ENCODE measurements at places on chromosomes 5 and 9.

- DNase-seq = no peak
These were observed 189.8 kb upstream of the TRIM32 start for GRCh38 chr9:116497095-116497890.

DNA sequence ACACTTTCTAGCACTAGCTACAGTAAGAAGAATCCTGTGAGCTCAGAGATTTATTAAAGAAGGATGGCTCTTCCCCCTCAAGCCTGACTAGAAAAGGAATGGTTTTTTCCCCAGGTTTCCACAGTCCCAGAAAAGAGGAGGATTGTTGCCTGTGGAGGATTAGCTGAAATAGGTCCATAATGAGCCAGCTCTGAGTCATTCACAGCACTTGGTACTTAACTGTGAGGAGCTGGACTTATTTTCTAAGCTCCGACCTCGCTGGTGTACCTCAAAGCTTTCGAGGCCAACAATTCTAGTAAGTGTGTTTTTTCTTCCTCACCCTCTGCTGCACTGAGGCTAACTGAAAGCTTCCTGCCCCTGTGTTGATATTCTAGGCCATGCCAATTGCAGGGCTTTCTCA lies 222.5 kb upstream of the IL12B start:
- DNase-seq = no peak

GRCh38 chr9:122814545-122814944 lies 13.8 kb downstream of the PDCL start:
- DNase-seq = no peak

DNA sequence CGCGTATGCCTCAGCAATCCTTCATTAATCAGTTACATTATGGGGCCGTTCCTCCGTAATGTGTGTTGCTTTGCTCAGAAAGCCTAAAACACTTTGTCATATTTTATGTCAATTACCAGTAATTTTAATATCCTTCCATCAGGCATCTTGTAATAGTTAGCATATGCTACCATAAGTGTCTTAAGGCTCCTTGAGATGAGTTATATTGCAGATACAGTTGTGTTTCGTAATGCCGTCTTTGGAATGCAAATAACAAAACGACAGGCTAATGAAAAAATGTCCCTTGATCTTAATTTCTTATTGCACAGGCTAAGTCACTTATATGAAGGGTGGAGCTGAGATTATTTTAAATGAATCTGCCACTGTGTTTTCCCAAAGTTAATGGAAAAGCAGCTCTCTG lies 50.5 kb downstream of the TBCA start:
- DNase-seq = no peak

DNA sequence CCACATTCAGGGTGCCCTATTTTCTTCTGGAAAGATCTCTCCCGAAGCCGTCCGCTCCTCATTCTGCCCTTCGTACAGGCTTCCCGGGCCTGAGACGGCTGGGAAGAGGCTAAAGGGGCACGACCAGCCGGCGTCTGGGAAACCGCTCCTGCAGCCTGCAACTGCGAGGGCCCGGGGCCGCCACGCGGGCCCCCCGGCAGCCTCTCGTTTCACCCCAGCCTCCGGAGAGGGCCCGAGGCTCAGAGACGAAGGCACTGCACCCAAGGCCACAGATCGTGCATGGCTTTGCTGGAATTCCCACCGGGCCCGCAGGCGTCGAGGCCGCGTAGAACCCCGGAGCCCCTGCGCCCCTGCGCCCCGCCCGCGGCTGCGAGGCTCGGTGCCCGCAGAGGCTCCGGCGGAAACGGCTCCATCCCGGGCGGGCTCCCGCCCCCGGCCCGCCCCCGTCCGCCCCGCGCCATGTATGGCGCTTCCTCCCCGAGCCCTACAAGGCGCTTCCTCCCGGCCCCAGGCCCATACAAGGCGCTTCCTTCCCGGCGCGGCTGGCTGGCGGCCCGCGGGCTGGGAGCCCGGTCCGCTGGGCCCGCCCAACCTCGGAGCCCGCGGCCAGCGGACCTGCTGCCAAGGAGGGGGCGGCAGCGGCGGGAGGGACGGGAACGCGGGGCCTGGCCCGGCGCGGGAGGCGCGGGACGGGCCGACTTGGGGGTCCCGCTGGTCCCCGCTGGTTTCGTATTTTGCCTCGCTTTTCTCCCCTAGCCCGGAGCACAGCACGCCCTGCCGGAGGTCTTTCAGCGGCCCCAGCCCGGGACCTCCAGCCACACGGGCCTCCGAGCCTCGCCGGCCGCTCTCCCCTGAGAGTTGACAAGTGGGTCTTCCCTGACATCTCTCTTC lies 26.6 kb downstream of the EGR1 start:
- peak; percentile 69 for DNase-seq

DNA sequence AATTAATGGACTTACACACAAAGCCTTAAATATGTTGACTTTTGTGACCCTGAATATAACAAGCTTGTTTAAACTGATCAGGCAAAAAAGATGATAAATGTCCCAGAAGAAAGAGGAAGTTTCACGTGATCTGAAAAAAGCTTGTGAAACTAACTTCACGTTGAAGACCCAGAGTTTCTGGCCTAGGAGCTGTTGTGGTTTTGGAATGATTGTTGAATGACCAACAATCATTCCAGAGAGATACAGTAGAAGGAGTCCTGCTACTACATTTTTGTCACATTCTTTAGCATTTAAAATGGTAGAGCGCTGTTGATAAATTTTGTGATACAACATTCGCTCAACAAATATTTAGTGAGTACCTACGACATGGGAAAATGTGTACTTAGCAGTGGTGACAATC lies 143.1 kb upstream of the FBN2 start:
- no peak for DNase-seq

- DNase-seq = peak; percentile 32
These were observed at the start of gene DNM1 for GRCh38 chr9:128203024-128203706. Gene DNM1 (plus strand): TSS chr9:128203379. CDS start chr9:128203471, 92 bp downstream.

- no peak for DNase-seq
These were observed 621 bp downstream of the AK6 start for GRCh38 chr5:69368458-69369339.

- DNase-seq = no peak
These were observed 162.7 kb downstream of the ZNF608 start for GRCh38 chr5:124583469-124584350.

DNA sequence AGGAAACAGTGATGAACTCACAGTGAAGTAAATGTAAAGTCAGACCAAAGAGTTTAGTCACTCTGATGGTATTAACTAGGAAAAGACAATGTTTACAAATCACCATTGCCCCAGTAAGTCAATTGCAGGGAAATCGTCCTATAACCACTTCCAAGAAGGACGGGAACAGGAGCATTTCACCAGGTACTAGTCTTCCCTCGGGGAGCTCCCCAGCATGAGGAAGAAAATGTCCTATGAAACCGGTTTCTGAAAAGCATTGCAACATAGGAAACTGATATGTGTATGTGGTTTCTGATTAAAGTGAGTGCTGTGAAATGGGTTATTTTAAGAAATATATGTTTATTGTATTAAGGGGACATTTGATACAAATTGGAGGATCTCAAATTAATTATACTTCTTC lies 626.7 kb upstream of the ADAMTS16 start:
- no peak for DNase-seq

- no peak for DNase-seq
These were observed 534.5 kb downstream of the BNC2 start for GRCh38 chr9:16335788-16336580.

GRCh38 chr9:36049408-36049807 lies 12.7 kb downstream of the RECK start:
- no peak for DNase-seq

- no peak for DNase-seq
These were observed 180.9 kb downstream of the MED10 start for GRCh38 chr5:6197427-6197826.

- no peak for DNase-seq
These were observed 8.8 kb upstream of the N4BP3 start for GRCh38 chr5:178104492-178104891.

- no peak for DNase-seq
These were observed 68.9 kb downstream of the FAT2 start for GRCh38 chr5:151522226-151522625.

DNA sequence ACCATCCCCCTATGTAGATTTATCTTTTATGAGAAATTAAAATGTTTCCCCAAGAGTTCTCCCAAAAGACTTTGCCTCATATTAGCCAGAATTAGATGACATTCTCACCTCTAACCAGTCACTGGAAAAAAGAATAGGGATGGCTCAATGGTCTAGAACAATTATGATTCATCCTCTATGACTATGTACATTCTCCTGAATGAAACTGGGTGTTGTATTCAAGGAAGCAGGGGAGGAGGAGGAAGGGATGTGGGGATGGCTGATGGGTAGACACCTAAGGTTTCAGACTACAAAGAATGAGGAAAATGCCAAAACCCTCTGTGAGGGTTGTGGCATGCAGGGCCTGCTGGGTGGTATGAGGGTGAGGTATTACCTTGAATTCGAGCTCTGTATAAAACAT lies 49.5 kb upstream of the BRINP1 start:
- no peak for DNase-seq

DNA sequence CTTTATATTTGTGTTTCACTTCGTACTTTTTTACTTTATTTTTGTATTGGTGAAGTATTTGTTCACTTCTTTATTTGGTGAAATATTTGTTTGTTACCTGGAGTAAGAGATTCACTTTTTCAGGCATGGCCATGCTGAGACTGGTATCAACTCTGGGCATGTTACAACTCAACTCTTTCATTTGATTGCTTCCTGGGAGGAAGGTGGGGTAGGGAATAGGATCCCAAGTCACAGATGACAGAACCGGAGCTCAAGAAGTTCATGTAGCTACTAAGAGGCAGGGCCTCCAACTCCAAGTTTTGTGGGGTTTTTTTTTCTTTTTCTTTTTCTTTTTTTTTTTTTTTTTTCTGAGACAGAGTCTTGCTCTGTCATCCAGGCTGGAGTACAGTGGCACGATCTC lies 6.1 kb upstream of the ADGRD2 start:
- DNase-seq = no peak

- no peak for DNase-seq
These were observed 165.2 kb downstream of the SLC25A46 start for GRCh38 chr5:110903966-110904365.

DNA sequence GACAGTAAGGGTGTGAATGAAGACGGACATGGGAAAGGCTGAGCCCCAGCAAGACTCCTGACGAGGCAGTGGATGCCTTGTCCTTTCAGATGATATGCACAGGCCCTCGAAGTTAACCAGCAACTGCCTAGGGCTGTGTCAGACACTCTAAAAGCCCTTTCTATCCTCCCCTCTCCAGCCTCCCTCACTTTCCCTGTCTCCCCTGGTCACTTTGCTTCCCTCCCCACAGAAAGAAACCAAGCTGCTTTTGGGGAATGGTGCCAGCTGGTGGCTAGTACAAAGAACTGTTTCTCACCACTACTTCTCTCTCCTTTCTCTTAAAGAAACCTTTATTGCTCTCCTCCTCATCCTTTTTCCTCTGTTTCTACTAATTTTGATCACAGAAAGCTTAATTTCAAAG lies 21.4 kb downstream of the LHFPL2 start:
- DNase-seq = no peak

GRCh38 chr9:112754578-112754977 lies 4.0 kb downstream of the SNX30 start:
- no peak for DNase-seq

DNA sequence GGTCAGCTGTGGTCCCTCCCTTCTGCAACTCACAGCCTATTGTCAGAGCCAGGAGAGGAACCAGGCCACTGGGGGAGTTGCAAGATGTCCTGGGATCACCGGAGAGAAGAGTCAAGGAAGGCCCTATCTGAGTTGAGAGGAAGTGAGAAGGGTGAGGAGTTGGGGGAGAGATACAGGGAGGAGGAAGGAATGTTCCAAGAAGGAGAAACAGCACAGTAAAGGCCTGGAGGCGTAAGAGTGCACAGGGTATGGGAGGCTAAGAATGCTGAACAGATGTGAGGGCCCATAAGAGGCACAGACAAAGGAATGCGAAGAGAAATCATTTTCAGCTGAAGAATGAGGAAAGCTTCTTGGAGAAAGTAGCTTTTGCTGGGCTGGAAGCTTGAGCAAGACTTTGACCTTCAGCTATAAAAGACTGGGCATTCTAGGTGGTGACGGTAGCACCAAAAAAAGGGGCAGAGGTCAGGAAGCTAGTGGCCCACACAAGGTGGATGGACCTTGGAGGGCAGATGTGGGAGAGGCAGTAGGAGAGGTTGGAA lies 21.6 kb upstream of the CSF1R start:
- no peak for DNase-seq

DNA sequence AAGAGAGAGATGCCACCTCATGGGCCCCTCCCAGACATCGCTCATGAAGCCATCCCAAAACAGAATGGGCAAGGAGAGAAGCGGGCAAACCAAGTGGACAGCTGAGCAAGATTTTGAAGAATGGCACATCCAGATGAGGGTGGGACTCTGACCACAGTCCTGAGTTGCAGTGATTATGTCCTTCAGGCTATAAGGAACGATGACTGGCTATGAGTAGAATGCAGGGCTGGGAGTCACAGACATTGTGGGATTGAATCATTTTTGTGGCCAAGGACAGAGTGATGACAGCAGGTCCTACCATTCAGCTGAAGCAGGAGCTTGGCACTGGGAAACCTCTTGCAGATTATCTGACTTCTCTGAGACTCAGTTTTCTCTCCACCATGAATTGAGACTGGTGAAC lies 245.7 kb upstream of the SLC30A5 start:
- no peak for DNase-seq

DNA sequence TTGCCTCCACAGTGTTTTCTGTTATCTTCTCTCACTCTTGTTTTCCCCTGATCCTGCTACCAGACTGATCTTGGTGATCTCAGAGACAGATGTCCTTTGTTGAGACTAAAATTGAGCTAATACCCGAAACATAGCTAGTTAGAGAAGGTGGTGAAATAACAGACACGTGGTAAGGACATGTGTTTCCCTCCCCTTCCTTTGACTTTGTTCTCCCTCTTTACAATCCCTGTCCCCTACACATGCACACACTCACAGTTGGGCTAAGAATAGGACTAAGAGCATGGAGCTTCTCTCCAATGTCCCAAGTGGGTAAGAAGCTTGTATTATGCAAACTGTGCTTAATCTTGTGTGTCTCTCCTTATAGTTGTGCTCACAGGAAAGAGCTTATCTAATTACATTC lies 1603.0 kb upstream of the C9orf72 start:
- no peak for DNase-seq

DNA sequence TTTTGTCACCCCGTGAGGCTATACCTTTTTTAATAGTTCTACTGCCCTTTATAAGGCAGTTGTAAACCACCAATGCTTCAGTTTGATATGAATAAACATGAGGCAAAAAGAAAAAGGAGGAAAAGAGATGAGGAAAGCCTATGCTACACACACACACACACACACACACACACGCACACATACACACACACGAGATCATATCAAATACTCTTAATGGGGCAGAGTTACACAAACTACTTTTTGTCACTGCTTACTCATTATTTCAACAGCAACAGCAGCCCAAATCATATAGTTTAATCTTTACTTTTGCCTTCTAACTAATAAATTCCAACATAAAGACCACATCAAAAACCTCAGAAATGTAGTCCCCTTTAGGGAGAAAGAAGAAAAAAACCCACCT lies 116.8 kb upstream of the PAM start:
- DNase-seq = no peak

GRCh38 chr9:33946779-33947535 lies 101.7 kb downstream of the UBAP2 start:
- no peak for DNase-seq
